Germinal center (tissue), 1 donor: ENCODE measurements at places on chromosomes 11 and 22.

DNA sequence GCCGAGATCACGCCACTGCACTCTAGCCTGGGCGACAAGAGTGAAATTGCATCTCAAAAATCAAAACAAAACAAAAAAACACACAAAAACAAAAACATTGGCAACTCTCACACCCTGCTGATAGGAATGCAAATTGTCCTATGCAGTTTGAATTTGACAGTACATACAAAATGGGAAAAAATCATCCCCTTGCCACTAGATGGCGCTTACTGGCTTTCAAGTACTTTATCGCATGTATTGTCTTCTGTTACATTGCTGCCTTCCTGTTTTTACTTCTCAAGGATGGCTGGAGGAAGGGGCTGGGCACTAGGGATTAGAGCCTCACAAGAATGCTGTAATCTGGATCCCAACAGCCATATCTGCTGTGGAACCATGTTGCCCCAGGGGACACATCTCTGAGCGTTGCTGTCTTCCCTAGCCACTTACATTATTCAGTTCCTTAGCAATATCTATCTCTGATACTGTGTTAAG lies 59.4 kb upstream of the A4GALT start:
- DNase-seq, result peak; percentile 73

DNA sequence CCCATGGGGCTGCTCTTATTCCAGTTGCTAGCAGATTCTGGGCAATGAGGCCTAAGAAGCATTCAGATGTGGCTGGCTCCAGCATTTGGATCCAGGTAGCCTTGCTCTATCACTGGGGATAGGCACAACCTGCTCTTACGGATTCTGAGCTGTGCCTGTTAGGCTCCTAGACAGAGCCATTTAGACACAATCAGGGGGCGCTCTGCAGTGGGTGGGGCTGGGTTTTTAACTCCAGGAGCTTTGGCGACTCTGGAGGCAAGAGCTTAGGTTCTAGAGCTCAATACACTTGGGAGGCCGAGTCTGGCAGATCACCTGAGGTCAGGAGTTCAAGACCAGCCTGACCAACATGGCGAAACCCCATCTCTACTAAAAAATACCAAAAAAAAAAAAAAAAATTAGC lies 32.0 kb downstream of the KCNC1 start:
- no peak for DNase-seq

DNA sequence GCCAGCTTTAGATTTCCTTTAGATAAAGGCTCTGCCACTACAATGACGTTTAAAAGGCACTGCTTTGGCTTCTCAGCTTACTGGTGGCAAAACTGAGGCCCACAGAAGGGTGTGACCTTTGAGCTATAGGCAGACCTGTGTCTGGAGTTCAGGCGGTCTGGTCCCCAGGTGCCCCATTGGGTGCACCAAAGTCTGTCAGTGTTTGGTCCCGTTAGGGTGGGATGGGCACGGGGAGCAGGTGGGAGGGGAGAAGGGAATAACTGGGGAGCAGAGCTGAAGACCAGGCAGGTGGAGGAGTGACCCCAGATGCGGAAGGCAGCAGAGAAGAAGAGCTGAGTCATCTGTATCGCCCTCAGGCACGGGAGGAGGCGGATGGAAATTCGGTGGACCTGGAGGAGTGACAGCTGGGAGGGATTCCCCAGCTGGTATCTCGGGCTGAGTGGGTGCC lies 45.3 kb upstream of the GCAT start:
- DNase-seq, result no peak

GRCh38 chr11:69309631-69310280 lies 15.8 kb downstream of the MYEOV start:
- no peak for DNase-seq

GRCh38 chr11:46697723-46698122 lies 2.7 kb downstream of the ARHGAP1 start:
- DNase-seq, result no peak

DNA sequence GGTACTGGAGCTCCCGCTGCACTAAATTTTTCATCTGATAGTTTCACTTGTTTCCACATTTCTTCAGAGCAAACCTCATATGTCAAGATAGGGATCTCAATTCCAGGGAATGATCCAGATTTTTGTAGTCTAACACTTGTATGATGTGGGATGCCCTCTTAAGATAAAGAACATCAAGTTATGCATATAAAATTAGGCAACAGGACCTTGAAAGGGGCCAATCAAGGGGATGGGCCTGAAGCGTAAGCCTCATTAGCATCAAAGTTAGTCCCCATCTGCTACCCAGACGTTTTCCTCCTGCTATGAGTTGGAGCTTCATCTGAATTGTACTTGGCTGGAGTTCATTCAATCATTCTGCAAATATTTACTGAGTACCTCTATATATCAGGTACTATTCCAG lies 17.5 kb downstream of the PDGFD start:
- DNase-seq, result no peak

DNA sequence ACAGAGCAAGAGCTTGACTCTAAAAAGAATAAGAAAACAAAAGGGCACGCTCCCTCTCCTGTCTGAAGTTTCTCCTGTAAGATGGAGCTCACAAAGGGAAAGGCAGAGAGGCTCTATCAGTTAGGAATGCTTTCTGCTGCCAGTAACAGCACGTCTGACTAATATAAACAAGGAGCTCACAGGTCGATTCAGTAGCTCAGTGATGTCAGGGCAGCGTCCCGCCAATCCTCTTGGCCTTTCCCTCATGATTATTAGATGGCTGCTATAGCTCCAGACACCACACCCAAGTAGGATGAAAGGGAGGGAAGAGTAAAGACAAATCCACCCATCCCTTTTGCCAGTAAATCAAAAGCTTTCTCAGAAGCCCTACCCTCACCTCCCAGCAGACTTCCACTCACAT lies 51.3 kb upstream of the HMGXB4 start:
- DNase-seq, result no peak

DNA sequence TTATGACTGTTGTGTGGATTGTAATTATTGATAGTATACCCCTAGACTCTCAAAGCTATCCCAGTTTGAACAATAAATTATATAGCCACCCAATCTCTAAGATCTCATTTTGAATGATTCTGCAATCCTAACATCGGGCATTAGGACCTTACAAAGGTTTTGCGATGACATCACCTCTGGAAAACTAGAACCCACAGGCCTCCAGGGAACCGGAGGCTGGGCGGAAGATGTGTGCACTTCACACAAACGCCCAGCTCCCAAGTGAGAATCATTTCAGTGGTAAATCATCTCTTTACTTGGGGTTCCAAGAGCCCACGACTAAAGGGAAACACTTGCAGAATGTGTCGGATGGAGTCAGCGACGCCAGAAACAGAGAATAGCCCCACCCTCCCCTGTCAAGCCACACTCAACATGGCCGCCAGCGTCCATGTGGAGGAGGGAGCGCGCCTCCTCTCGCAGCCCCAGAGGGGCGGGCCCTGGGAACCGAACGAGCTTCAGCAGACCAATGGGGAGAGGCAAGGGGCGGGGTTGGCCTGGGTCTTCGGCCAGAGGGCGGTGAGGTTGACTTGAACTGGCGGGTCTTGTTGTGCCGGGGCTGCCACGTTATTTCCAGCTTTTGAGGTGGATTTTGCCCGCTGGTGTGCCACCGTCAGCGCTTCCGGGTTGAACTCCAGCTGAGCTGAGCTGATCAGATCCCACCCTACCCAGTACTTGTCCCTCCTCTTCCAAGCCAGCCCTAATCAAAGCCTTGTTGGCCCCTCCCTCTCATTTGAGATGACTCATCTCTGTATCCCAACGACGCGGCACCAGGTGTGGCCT lies 8.4 kb upstream of the MRPL48 start:
- DNase-seq, result peak; percentile 96

DNA sequence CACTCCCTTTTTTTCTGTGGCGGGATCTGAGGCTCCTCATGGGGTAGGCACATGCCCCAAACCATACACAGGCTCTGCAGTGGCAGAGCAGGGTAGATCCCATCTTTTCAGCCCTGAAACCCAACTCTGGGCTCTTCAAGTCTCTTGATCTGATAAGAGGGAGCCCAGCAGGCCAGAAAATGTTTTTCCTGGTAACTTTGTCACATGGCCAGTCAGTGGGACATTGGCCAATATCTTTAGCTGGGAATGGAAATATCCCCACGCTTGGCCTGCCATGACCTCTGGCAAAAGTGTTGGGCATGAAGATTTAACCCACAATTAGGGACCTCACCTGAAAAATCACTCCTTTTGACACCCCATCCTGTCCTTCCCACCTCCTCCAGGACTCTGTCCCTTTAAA lies 8.1 kb downstream of the INPP5J start:
- no peak for DNase-seq

DNA sequence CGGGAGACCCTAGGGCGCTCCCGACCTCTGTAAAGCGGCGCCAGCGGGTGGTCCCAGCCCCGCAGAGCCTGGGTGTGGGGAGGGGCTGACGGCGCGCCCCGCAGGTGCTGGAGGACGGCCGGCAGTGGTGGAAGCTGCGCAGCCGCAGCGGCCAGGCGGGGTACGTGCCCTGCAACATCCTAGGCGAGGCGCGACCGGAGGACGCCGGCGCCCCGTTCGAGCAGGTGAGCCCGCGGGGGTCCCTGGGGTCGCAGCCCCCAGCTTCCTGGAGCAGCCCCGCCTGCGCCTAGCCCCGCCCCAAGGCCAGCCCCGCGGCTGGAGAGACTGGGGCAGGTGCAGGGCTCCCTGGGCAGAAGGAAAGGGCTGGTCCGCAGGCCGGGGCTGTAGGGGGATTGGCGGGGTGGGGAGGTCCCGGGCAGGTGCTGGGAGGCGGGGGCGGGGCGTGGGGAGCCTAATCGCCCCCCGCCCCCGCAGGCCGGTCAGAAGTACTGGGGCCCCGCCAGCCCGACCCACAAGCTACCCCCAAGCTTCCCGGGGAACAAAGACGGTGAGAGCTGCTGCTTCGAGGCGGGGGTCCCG lies 19.7 kb downstream of the EPS8L2 start:
- DNase-seq, result no peak

GRCh38 chr22:49999063-49999945 lies 13.3 kb downstream of the IL17REL start:
- peak; percentile 50 for DNase-seq

GRCh38 chr11:61034111-61034510 lies 62.6 kb downstream of the CD6 start:
- DNase-seq, result no peak
